ENCODE measurements at places on chromosomes 11 and 22.

DNA sequence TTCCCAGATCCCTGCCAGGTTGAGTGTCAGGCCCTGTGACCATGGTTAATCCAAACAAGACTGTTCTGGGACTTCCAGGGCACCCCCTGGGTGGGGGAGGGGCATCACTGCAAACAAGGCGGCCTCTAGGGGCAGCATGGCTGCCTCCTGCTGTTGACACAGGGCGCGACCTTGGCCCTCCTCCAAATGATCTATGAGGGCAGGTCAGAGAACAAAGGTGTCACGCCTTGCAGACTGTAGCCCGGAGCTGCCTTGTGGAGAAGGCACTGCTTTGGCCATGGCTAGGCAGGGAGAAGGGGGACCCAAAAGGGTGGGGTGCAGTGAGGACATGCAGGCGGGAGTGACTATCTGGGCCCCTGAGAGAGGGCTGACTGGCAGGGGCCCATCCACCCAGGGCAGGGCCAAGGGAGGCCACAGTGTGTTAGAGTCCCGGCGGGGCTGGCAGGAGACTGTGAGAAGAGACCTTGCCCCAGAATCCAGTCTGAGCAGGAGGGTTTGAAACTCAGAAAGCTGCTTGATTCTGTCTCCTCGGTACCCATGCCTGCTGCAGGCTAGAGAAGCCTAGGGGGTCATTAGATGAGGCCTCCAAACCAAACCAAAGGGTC lies 35.6 kb downstream of the KCNC1 start:
- DNase-seq = no peak

- no peak for DNase-seq
Observed at GRCh38 chr11:83027794-83028193, 43.9 kb downstream of the RAB30 start.

DNA sequence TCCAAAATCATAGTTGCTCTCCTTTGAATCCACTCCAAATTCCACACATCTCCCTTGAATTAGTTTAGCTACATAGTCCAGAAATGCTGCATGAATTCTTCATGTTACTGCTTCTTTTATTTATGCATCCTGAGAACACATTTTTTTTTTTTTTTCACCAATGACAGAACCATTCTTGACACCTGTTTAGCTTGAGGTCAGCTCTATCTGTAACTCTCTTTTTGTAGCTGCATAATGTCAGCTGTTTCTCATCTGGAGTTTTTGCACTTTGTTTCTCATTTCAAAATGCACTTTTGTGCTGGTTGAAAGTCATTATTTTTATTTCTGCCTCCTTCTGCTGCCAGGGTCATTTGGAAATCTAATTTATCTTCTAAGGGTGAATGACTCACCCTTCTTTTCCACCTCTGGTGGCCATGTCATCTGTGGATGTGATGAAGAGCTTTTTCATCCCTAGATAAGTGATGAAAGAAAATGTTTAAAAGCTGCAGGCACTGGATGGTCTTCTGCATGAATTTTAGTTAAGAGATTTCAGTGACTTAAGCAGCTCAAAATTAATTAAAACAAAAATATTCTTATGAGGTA lies 93.7 kb downstream of the JRKL start:
- no peak for DNase-seq

- DNase-seq = no peak
Observed at GRCh38 chr22:20440637-20441591, 3.3 kb upstream of the SCARF2 start.

DNA sequence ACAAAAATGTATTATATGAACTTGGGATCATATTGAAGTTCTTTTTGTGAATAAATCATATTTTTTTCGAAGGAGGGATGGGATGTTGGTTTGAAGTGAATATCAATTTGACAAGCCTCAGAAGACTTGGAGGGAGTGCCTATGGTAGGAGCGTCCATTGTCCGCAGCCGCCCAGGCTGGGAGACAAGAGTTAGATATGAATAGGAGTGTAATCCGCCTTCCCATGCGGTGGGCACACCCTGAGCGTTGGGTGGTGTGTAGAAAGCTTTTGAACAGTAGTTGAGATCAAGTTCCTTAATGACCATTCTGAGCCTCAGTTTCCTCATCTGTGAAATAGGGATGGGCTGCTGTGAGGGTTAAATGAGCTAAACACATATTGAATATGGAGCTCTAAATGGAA lies 7.0 kb downstream of the CD82 start:
- no peak for DNase-seq

DNA sequence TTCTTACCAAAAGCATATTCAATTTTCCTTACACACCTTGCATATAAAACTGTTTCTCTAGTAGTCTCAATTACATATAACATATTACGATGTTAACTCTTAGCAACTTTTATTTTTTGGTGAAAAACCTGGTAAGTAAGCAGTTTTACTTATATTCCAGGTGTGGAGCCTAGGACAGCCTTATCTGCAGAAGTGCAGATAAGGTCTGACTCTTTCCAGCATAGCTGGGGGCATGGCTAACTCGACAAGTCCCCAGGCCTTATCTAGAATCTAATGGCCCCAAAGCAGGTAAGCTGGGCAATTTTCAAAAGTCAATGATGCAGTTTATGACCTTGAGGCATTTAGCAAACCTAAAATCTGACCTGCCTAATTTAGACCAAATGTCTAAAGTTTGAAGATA lies 4.2 kb upstream of the C1QTNF6 start:
- DNase-seq = no peak

DNA sequence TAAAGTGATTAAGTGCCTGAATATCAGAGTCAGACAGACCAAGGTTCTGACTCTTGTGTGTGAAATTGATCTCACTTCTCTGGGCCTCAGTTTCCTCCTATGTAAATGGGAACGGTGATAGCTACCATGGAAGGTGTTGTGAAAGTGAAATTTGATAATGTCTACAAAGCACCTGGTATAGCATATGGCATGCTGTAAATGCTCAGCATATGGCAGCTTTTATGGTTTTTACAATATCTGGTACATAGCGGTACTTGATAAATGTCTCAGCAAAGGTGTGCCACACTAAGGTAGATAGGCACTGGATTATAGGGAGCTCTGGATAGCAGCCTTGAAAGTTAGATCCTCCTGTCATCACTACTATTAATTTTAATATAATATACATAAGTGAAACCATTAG lies 19.9 kb downstream of the POU2AF2 start:
- DNase-seq = no peak

GRCh38 chr11:7281809-7282208 lies 30.1 kb downstream of the SYT9 start:
- no peak for DNase-seq

GRCh38 chr11:113831314-113831713 lies 44.1 kb downstream of the USP28 start:
- DNase-seq = no peak

- DNase-seq = no peak
Observed at GRCh38 chr11:121670805-121671282, 218.1 kb upstream of the SORL1-AS1 start.

GRCh38 chr22:41833369-41834004 lies 582 bp downstream of the SREBF2 start:
- peak; percentile 58 for DNase-seq

DNA sequence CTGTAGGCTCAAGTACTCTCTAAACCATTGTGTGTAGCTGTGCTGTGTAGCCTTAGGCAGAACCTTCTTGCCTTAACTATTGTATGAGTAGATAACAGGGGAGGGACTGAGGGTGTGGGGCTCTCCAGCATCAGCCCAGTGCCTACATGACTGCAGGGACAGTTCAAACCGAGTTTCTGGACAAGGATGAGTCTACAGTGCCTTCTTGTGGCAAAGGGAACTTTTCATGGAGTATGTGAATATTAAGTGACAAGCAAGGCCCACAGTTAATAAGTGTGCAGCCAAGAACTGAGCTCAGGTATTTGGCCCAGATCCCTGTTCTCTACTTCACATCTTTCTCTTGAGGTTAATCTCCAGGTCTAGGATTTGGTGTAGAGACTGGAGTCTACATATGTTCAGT lies 424.4 kb upstream of the LARGE1 start:
- DNase-seq = no peak

DNA sequence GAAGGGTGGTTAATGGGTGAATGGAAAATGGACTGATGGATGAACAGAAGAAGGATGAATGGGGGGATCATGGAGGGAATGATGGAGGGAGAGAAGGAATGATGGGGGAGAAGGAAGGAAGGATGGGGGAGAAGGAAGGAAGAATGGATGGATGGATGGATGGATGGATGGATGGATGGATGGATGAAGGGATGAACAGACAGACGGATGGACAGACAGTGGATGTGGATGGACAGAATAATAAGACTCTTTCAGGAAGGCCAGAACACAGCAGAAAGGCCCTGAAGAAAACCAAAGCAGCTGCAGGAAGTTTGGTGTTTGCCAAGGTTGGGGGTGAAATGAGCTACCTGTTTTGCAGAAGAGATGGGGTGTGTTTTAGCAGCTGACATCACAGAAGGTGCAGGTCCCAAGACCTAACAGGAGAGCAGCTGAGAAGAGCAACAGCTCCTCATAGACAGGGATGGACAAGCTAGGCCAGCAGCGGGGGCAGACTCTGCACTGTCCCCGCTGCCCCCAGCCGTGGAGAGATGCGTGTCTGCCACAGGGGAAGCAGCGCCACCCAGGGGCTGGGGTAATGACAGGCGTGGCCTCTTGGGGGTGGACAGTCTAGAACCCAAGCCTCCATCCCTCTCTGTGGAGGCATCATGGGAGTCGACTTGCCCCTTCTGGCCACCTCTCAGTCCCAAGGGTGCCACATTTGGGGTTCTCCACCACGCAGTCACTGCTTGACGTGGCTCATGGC lies 17.9 kb downstream of the C1QTNF6 start:
- no peak for DNase-seq

- DNase-seq = no peak
Observed at GRCh38 chr11:117647207-117647606, 149.8 kb downstream of the DSCAML1 start.

DNA sequence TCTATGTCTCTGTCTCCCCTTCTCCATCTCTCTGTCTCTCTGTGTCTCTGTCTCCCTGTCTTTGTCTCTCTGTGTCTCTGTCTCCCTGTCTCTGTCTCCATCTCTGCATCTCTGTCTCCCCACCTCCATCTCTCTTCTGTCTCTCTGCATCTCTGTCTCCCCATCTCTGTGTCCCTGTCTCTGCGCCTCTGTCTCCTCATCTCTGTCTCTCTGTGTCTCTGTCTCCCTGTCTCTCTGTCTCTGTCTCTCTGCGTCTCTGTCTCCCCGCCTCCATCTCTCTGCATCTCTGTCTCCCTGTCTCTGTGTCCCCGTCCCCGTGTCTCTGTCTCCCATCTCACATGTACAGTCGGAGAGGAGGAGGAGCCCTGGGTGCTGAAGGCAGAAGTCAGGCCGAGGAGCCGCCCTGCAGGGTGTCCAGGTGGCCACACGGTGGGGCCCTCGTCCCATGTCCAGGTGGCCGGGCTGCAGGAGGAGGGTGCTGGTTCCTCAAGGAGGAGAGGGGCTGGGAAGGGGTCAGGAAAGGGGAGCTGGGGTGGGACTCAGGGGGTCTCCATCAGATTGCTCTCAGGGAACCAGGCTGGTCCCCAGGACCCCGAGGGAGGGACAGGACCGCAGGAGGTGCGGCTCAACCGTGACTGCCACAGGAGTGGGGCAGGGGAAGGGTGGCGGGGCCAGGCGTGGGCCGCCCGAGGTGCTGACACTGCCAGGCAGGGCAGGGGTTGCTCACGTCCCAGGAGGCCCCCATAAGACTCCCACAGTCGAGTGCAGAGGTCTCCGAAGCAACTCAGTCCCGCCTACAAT lies 25.6 kb upstream of the TH start:
- peak; percentile 76 for DNase-seq

GRCh38 chr22:19995611-19996339 lies 20.8 kb downstream of the ARVCF start:
- DNase-seq = no peak

DNA sequence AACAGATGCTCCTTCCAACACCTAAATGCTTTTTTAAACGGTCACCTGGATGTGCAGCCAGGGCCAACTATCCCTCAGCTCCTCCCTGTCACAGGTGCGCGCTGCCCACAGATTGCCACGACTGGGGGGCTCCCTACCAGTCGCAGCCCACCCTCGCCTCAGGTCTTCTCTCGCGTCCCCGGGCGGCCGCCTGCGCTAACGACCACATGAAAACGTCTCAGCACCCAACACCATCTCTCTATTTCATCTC lies 469 bp downstream of the ZBED5 start:
- no peak for DNase-seq

DNA sequence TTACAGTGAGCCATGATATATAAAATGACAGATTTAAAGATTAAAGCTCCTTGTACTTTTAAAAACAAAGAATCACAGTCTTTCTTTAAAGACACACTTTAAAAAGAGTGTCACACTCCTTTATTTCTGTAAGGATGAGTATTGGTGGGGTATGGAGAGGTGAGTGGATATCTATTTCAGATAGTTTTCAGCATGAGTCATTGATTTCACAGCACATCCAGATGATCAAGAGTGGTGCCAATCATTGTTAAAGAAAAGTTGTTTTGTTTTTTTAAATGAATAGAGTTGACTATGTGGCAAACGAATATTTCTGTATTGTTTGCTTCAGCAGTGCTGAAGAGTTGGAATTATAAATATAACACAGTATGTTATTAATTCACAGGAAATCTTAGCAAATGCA lies 52.5 kb downstream of the FAR1 start:
- no peak for DNase-seq

DNA sequence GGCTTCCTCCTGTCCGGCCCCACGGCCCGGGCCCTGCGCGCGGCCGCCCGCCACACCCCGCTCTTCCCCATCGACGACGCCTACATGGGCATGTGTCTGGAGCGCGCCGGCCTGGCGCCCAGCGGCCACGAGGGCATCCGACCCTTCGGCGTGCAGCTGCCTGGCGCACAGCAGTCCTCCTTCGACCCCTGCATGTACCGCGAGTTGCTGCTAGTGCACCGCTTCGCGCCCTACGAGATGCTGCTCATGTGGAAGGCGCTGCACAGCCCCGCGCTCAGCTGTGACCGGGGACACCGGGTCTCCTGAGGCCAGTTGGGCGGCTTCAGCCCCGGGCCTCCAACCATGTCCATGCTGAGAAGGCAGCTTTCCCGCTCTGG lies 6.2 kb downstream of the B3GNT6 start:
- DNase-seq = no peak

GRCh38 chr22:17846326-17846992 lies 72.2 kb upstream of the BID start:
- DNase-seq = no peak

GRCh38 chr11:128026596-128026995 lies 560.8 kb downstream of the ETS1 start:
- no peak for DNase-seq

GRCh38 chr11:64846998-64847666 lies 2.7 kb upstream of the CDC42BPG start:
- DNase-seq = peak; percentile 91

- DNase-seq = no peak
Observed at GRCh38 chr11:96708219-96708878, 318.5 kb downstream of the JRKL start.

Data from CD4-positive, alpha-beta T cell treated with Interleukin-12 subunit alpha and Interleukin-12 subunit beta, for 1 hour (primary cell).